ENCODE measurements at places on chromosomes 4 and X. TPM values are rescaled to one million over a fixed set of nuclear protein-coding genes. Genes with fewer than 3 reads are reported as not detected.

DNA sequence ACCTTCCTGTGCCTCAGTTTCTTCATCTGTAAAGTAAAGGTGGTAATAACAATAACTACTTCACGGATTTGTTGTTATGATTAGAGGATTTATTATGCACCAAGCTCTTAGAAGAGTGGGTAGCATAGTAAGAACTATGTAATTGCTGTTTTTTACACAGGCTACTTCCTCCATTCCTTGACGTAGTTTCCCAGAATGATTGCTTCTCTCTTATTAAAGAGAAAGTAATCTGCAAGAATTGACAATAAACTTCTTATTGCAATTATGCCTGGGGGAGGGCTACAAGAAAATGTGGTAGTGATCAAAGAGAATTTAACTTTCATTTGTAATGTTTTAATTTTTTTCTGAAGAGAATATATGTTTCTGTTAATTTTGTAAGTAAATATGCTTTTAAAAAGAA is 238.7 kb downstream of the GASK1B start:
- no peak overlapping the region for H3K4me3 ChIP-seq
- no peak overlapping the region for H3K27ac ChIP-seq

- no peaks in the 10 kb centered on the region for H3K4me1 ChIP-seq
- no peaks in the 10 kb centered on the region for H3K36me3 ChIP-seq
- H3K4me3 ChIP-seq: no peak overlapping the region
- peaks cover 6% of the 10 kb centered on the region for H3K27me3 ChIP-seq
- no peak overlapping the region for H3K27ac ChIP-seq
Measured at GRCh38 chrX:129614481-129615255, 40.1 kb downstream of the APLN start.

DNA sequence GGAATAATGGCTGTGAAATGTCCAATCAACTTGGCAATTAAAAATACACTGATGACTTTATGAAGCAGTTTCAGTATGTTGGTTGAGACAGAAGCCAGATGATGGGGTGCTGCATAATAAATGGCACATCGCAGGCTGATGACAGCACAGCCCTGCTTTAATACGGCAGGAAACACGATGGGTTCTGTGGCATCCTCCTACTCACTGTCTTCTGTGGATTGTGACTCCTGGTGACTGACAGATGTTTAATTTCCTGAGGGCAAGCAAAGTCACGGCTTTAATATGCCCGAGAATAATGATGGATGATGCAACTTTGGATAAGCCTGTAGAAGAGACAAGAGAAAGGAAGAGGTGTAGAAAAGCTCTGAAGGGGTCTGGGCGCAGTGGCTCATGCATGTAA is 295.4 kb downstream of the TRIML1 start:
- no peaks in the 10 kb centered on the region for H3K27me3 ChIP-seq
- no peaks in the 10 kb centered on the region for H3K36me3 ChIP-seq
- H3K4me3 ChIP-seq: no peak overlapping the region
- no peak for DNase-seq
- H3K27ac ChIP-seq: no peak overlapping the region

DNA sequence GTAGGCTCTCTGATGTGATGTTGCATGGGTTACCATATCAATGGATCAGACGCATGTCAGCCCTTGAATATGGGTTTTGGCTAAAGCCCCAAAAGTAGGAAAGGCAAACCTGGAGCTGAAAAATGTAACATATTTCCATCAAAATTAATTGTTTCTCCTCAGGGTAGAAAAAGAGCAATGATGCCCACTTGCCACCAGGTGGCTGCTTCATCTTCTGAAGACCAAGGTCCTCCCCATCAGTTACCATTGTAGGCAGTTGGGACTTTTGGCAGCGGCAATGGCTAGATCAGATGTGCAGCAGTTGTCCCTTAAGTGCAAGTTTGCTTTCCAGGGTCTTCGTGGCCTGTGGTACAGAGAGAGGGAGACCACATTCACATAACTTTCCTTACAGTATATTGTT is 118.2 kb downstream of the NAF1 start:
- no peak overlapping the region for H3K4me3 ChIP-seq
- DNase-seq: no peak
- no peaks in the 10 kb centered on the region for H3K27me3 ChIP-seq
- no peaks in the 10 kb centered on the region for H3K4me1 ChIP-seq
- no peak overlapping the region for H3K27ac ChIP-seq
- H3K36me3 ChIP-seq: no peaks in the 10 kb centered on the region

- no peak overlapping the region for H3K27ac ChIP-seq
- no peaks in the 10 kb centered on the region for H3K4me1 ChIP-seq
- no peak for DNase-seq
- H3K27me3 ChIP-seq: no peaks in the 10 kb centered on the region
Measured at GRCh38 chr4:122663814-122664610, 43.1 kb upstream of the IL21 start.

DNA sequence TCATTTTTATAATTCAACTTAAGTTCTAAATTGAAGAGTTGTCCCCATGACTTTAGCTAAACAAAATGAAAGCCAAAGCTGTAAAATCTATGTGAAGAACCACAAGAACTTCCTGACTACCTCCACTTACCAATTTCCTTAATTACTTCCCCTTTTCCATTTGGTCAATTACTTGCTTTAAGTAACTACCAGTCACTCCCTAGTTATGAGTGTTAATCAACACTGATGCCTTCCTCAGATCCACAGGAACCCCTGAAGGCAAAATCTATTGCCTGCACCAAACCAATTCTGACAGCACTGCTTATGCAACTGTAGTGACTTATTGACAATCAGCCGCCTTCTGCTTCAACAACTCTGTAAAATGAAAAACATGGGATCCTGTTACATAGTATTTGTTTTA is 10.5 kb downstream of the RBMX start:
- H3K4me3 ChIP-seq: no peak overlapping the region
- H3K36me3 ChIP-seq: peaks cover 21% of the 10 kb centered on the region
- H3K27me3 ChIP-seq: no peaks in the 10 kb centered on the region
- no peak for DNase-seq
- no peak overlapping the region for H3K27ac ChIP-seq

- no peaks in the 10 kb centered on the region for H3K4me1 ChIP-seq
- H3K4me3 ChIP-seq: no peak overlapping the region
- no peak for DNase-seq
Measured at GRCh38 chrX:150845091-150845490, 53.4 kb downstream of the CD99L2 start.

DNA sequence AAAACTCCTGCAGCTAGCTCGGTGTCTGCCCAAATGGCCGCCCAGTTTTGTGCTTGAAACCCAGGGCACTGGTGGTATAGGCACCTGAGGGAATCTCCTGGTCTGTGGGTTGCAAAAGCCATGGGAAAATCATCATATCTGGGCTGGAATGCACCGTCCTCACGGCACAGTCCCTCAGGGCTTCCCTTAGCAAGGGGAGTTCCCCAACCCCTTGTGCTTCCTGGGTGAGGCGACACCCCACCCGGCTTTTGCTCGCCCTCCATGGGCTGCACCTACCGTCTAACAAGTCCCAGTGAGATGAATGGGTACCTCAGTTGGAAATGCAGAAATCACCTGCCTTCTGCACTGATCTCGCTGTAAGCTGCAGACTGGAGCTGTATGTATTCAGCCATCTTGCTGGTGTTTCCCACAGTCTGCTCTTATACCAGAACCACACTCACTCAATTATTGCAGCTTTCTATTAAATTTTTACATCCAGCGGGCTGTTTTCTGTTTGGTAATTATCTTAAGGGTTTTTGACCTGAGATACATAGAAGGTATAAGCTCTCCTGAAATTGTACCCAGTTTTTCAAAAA is 36.7 kb upstream of the NPNT start:
- H3K4me1 ChIP-seq: no peaks in the 10 kb centered on the region
- no peak overlapping the region for H3K27ac ChIP-seq
- no peaks in the 10 kb centered on the region for H3K27me3 ChIP-seq
- H3K4me3 ChIP-seq: no peak overlapping the region
- DNase-seq: no peak

- H3K27ac ChIP-seq: peak overlapping the region; percentile 81
- peak overlapping the region; percentile 73 for H3K4me3 ChIP-seq
- peaks cover 3% of the 10 kb centered on the region for H3K4me1 ChIP-seq
- peaks cover 16% of the 10 kb centered on the region for H3K36me3 ChIP-seq
- H3K27me3 ChIP-seq: no peaks in the 10 kb centered on the region
Measured at GRCh38 chr4:152536545-152537182, 772 bp upstream of the FBXW7 start.

GRCh38 chr4:183658362-183659028 is 490 bp downstream of the RWDD4 start:
- no peaks in the 10 kb centered on the region for H3K27me3 ChIP-seq
- peaks cover 6% of the 10 kb centered on the region for H3K4me1 ChIP-seq

DNA sequence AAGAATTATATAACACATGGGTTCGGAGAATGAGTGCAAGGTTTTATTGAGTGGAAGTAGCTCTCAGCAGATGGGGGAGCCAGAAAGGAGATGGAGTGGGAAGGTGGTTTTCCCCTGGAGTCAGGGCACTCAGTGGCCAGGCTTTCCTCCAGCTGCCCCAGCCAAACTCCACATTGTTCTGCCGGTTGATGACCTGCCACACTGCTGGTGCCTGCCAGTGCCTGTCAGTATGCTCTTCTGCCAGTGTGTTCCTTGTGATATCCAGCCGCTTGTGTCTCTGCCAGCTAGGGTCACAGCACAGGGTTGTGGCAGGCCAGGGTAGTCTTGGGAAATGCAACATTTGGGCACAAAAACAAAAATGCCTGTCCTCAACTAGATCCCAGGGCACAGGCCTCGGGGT is 604.8 kb upstream of the TECRL start:
- H3K27me3 ChIP-seq: no peaks in the 10 kb centered on the region
- H3K36me3 ChIP-seq: no peaks in the 10 kb centered on the region
- H3K27ac ChIP-seq: no peak overlapping the region

Gene KIAA1210
- total RNA-seq: 0.69 TPM

Gene ELF2
- 71.0 TPM for total RNA-seq

Gene ANXA3
- total RNA-seq: 70.0 TPM

Gene SYN1
- 10.1 TPM for total RNA-seq

Gene FGF16
- 0.55 TPM for total RNA-seq

Gene ZNF732
- 2.5 TPM for total RNA-seq

Gene RBM46
- 0.10 TPM for total RNA-seq

Gene ARHGAP10
- 27.8 TPM for total RNA-seq

Gene MSANTD1
- total RNA-seq: 1.4 TPM
